ENCODE measurements at places on chromosomes 1 and 21.
A peak's percentile ranks its signal among the peaks of the same experiment; 100 is the strongest.

DNA sequence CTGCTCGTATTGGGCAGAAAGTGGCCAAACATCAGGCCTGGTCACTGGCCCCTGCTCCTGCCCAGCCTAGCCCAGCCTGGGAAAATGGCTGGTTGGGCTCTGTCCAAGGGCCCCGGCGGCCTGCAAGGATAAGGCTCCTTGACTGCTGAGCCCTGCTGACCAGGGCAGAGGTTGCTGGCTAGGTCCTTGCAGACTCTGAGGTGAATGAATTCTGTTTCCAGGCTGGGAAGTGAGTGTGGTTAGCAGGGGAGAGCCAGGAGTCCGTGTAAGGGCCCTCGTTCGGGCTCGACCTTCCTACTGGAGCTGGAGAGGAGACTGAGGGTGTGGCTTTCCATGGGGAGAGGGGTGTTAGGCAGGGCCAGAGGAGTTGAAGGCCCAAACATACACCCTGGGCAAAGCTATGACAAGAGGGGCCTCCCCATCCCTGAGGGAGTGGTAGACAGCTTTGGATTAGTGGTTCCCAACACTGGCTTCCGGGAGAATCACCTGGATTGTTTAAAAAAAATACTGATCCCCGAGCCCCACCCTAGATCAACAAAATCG lies 20.6 kb downstream of the CSF1 start:
- DNase-seq, result no peak
- H3K27ac ChIP-seq, result peak overlapping the region; percentile 82

DNA sequence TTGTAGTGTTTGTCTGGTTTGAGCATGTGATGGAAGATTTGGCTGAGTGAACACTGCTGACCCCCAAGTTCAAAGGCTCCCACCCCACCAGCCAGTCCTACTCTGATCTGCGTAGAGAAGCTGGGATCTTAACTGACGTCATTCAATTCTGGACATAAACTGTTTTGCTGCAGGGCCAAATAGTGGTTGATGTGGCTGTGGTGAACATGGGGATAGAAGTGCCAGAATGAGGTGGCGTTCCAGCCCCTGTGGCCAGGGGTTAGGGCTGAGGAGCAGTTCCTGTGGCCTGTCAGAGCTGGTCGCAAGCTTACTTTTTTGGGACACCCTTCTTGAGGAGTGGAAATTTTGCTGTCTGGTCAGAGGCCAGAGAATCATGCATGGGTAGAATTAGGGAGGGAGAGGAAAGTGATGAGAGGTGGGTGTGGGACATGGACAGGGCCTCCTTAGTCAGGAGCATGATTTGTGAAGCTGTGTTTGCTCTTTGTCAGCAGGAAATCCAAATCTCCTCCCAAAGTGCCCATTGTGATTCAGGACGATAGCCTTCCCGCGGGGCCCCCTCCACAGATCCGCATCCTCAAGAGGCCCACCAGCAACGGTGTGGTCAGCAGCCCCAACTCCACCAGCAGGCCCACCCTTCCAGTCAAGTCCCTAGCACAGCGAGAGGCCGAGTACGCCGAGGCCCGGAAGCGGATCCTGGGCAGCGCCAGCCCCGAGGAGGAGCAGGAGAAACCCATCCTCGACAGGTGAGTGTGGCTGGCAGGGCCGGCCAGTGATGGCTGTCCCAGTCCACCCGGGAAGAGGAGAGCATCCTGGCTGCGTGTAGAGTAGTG lies 25.9 kb downstream of the SZRD1 start:
- no peaks in the 10 kb centered on the region for H3K27me3 ChIP-seq
- peaks cover 9% of the 10 kb centered on the region for H3K36me3 ChIP-seq
- H3K4me1 ChIP-seq, result peaks cover 6% of the 10 kb centered on the region
- peak overlapping the region; percentile 36 for H3K27ac ChIP-seq
- no peak overlapping the region for H3K4me3 ChIP-seq
- no peak for DNase-seq

DNA sequence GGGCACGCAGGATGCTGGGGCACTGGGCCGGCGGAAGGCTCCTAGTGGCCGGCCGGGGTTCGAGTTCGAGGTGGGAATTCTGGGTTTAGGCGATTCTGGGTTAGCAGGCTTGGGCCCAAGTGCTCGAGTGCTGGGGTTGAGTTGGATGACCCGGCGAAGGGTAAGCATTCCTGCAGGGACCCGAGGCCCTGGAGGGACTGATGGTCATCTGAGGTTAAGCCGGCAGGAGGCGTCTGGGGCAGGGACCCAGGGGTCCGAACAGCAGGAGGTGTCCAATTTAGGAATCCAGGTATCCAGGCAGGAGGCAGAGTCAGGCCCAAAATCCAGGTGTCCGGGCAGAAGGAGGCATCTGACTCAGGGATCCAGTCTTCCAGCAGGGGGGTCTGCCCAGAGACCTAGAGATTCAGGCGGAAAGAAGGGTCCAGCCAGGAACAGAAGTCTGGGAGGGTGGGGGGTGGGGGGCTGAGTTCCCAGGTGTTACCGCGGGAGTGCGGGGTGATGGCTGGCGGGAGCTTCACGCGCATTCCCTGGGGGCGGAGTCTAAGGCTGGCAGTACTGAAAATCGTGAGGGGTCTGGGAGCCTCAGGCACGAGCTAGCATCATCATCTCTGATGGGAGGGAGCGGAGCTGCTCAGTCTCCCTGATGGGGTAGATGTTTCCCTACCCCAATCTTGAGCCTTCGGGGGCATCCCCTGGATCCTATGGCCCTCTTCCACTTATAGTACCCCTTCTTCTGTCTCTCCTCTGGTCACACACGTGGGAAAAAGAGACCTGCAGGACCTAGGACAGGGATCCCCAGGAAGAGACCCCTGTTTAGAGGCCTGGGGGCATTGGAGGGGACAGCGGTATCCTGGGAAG lies 585 bp downstream of the GPR3 start:
- no peak for DNase-seq
- H3K27ac ChIP-seq, result peak overlapping the region; percentile 47
- H3K4me1 ChIP-seq, result peaks cover 13% of the 10 kb centered on the region

- H3K4me3 ChIP-seq, result no peak overlapping the region
- no peak overlapping the region for H3K27ac ChIP-seq
- no peak for DNase-seq
These were observed 18.8 kb downstream of the ODF2L start for GRCh38 chr1:86377341-86377740.

DNA sequence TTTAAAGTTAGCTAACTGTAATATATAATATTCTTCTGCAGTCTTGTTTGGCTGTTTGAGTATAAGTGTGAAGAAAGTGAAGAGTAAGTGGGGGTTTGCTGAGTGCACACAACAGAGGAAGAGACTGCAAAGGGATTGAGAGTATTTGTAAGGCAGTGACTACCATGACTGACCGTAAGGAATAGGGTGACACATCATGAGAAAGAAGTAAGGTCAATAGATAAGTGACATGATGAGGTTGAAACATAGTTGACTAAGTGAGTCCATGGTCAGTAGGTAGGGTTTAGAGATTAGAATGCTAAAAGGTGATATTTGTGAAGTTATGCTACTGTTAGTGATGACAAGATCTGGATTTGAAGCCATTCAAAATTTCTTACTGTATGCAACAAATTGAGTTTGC lies 27.7 kb downstream of the WARS2 start:
- H3K4me1 ChIP-seq, result peaks cover 23% of the 10 kb centered on the region
- no peak for DNase-seq
- no peak overlapping the region for H3K4me3 ChIP-seq
- H3K36me3 ChIP-seq, result peaks cover 6% of the 10 kb centered on the region

- no peaks in the 10 kb centered on the region for H3K36me3 ChIP-seq
- no peak overlapping the region for H3K27ac ChIP-seq
- no peak for DNase-seq
These were observed 174.1 kb downstream of the KCNJ6 start for GRCh38 chr21:37742115-37742514.

All from mesothelial cell of epicardium (in vitro differentiated cells).